ENCODE measurements at places on chromosomes 4 and X.

DNA sequence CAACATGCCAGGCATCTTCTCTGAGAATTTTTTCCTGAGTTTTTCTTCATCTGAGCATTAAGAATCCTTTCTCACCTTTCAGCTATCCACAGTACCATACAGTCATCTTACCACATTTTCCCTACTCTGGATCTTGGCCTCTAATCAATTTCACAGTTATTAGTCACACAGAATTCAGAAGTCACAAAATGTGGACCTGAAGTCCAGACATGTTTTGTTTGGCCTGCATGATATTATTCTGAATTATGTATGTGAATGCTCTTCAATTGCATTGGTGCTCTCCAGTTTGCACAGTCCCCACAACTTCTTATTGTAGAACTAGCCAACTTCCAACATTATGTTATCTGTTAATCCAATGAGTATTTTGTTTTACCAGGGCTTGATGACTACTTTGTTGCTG lies 102.3 kb upstream of the GRIA3 start:
- DNase-seq, result no peak

GRCh38 chrX:148695255-148695654 lies 194.8 kb downstream of the AFF2 start:
- no peak for DNase-seq

DNA sequence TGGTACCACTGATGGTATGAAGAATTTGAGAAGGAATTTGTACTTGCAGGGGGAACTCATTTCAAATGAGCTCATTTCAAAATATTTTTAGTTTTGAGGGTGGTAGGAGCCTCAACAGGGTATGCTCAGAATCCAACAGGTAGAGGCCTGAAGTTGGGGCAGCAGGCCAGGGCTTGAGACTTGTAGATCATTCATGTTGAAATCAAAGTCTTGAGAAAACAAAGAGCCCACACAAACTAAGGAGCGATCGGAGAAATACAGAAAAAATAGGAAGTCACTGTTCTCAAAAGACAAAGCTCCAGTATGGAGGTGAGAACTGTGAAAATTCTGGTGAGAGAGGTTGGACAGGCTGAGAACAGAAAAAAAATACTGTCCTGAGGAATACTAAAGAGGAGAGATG lies 979 bp upstream of the SLC9A6 start:
- DNase-seq, result no peak

GRCh38 chr4:72531322-72531721 lies 37.7 kb downstream of the ADAMTS3 start:
- no peak for DNase-seq

DNA sequence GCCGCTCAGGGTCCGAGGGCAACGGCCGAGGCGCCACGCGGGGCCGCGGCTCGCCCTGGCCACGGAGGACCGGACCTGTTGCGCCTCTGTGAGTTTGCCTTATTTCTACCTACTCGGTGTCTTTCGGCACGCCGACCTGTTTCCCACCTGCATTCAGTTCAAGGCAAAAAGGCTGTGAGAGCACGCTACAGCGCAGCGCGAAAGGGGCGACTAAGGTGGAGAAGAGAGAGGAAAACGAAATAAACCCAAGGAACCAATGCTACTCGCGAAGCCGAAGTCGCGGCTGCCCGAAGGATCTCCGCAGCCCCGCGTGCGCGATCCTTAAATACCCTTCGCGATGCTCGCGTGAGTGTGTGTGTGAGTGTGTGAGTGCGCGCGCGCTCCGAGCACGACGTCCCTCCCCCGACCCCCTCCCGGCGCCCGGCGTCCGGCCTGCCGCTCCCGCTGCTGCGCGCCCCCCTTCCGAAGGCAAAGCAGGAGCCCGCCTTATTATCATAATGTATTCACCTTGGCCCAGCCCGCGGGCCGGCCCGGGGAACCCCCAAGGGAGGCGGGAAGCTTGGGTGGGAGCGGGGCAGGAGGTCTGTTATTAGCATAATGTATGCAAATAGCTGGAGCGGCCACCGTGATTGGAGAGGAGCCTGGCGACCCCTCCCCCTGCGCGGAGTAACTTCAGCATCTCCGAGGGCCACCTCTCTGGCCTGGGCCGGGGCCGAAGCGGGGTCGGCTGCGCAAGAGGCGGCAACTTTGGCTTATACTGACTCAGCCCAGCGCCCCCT lies at the start of gene COL25A1:
TSS of gene COL25A1 (minus strand) at position 298 of the 779 bp plus-strand sequence.
- no peak for DNase-seq

DNA sequence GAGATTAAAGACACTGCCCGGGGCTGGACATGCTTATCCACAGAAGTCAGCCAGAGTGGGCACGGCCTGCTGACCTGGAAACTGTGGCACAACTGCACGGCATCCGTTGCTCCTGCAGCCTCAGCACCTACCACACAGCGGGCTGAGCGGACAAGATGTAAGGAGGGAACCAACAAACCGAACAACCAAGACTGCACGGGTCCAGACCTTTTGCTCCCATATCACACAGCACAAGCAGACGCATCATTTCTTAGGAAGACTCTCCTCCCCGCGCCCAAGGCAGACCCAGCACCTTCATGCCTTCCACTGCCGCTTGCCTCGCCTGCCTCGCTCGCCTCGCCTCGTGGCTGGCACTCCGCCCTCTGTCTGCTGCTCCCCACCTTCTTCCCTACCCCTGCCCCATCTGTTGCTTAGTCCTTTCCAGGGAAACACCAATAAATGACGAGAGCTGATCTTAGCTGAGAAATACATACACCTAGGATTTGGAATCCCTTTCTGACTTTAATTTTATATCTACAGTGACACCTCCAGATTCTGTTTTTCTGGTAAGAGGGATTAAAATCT lies 79.0 kb downstream of the AFAP1 start:
- no peak for DNase-seq

DNA sequence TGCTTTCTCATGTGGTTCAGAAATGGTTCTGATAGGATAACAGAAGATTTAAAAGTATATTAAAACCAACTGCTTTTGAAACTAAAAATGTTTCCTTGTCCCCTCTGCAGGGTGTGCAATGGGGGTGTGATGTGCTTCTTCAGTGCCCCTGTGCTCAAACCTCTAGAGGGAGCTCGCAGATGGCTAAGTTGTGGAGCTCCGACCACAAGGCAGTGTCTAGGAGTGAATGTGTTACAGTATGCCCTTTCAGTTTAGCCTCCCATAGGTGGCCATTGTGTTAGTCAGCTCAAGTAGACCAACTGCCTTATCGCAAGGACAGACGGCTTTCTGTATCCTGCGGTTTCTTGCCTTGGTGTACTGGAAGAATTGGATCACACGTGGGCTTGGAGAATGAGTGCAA lies 130.5 kb downstream of the TENT5D start:
- no peak for DNase-seq

GRCh38 chrX:155326610-155327009 lies 7.8 kb downstream of the CLIC2 start:
- DNase-seq, result no peak

DNA sequence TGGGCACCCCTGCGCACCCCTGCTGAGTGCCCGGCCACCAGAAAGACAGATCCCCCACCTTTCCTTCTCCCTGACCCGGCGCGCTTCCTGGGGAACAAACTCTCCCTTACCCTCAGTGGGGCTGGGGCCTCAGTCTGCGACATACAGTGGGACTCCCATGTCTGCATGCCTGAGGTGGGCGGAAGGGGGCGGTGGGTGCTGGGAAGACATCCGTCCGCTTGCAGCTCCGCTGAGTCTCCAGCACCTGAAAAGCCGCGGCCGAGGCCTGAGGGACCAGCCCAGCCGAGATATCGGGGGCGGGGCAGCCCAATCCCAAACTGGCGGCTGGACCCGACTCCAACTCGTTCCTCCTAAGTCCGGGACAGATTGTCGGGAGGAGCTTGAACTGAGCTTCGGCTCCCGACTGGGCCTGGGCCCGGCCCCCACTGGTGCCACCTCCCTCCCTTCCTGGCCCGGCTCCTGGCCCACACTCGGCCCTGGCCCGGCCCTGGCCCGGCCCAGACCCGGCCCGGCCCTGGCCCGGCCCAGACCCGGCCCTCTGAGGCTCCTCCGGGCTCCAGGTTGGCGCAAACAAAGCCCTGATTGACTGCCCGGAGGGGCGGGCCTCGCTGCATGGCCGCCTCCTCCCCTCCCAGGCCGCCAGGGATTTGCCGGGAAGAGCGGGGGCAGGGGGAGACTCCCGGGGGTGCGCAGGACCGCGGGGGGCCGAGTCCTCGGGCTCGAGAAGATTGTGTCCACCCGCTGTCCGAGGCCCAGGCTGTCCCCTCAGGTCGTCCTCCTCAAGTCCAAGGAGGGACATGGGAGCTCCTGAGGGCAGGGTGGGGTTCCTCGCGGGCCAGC lies 877 bp upstream of the SLC16A2 start:
- DNase-seq, result no peak

GRCh38 chr4:183345261-183345660 lies 23.0 kb upstream of the CLDN24 start:
- DNase-seq, result no peak

DNA sequence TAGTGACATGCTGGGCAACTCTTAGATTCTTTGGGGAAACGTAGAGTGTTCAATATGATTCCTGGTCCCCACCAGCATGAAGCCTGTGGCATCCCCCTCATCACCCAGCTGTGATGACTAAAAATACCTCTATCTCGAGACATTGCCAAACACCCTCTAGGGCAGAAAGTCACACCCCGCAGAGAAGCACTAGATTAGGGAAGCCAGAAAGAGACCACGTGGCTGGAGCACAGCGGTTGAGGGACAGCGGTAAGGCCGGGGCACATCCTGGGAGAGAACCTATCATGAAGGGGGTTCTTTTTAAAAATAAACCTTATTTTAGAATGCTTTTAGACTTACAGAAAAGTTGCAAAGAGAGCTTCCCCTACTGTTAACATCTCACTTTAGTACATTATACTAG lies 11.0 kb downstream of the FAT1 start:
- no peak for DNase-seq

- DNase-seq, result no peak
These were observed 101.1 kb downstream of the TSPAN5 start for GRCh38 chr4:98557194-98557892.

- no peak for DNase-seq
These were observed 46.4 kb downstream of the GPAT3 start for GRCh38 chr4:83582289-83582785.

- no peak for DNase-seq
These were observed 76.5 kb upstream of the CLDN34 start for GRCh38 chrX:9890681-9891091.

- DNase-seq, result no peak
These were observed 714.5 kb downstream of the CCSER1 start for GRCh38 chr4:90841676-90842075.

GRCh38 chrX:1031521-1032430 lies 180.7 kb downstream of the CRLF2 start:
- no peak for DNase-seq

DNA sequence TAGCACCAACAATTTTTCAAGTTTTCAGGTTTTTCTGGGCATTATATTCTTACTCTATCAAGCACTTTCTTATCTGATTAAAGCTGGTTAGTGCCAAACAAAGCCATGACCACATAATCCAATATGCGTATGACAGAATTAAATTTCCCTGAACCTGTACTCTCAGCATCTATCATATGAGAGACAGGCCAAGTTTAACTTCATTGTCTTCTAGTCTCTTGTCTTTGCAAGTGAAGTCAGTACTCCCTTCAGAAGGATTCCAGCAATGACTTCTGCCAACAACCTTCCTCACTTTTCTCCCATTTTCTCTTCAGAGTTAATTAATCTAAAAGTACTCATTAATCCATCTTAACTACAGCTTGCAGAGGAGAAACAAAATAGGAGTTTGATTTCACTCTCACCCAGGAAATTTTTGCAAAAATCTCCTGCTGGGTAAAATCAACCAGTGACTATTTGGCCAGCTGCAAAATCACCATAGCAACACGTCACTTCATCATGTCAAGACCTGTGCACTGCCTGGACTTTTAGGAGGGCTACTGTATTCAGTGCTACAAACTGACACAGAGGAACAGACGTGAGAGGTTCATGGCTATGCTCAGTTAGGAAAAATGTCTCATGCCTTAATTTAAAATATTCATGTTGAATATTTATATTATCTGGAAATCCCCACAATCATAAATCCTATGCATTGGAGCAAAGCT lies 208.4 kb downstream of the ANTXR2 start:
- no peak for DNase-seq

DNA sequence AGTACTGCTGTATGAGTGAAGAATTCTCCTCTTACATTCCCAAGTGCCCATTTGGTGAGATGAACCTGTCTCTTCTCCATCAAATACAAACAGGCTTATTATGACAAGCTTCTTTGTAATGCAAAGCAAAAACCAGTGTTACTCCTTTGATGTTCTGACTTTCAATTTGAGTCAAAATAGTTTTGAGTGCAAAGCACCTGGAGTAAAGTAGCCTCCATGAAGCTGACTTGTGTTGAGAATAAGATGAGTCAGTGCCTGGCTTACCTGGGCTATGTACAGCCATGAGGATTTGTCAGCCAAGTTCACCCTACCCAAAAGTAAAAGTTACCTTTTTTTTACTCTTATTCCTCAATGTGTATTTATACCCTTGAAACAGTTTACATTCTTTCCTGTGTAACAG lies 132.5 kb upstream of the FMR1 start:
- DNase-seq, result no peak

DNA sequence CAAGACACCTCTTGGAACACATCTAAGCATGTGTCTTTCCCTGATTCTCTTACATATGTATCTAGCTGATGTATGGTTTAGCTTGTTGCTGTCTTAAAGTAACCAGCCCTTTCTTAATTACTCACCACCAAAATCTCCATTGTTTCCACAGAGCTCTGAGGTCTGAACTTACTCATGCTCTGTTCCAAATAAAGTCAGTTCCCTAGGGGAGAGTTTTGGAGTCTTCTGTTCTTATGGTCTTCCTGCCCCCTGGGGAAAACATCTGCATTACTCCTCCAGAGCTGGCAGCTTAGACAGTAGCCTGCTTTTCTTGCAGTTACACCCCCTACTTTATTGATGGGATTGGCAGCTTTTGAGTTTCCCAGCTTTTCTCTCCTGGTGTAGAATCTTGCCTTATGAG lies 125.8 kb downstream of the EDA start:
- no peak for DNase-seq

All from SIG-M5 (cell line).